Activated CD4-positive, CD25-positive, alpha-beta regulatory T cell (primary cell): ENCODE measurements at places on chromosomes 7 and 10.

GRCh38 chr10:53808677-53809372, 992.2 kb downstream of the PCDH15 start:
- no peak for DNase-seq

- no peak for DNase-seq
These were observed 237.8 kb downstream of the KIAA1217 start for GRCh38 chr10:24446739-24447138.

- DNase-seq: no peak
These were observed 82.1 kb upstream of the IGFBP3 start for GRCh38 chr7:46003161-46003560.

DNA sequence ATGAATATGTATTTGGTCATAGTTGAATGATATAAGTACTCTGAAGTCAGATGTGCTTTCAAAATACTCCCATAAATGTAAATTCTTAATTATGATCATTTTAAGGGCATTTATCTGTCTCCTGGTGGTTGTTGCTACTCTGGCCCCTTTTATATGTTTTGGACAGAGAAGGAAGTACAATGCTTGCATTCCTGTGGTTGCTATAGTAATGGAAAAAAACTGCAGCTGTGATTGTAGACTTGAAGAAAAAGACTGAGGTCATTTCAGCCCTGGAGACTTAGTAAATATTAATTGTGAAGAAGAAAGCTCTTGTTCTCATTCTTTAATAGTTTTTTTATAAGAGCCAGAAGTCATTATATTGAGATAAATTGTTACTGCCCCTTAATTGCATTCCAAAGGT, 70.2 kb upstream of the FERD3L start:
- no peak for DNase-seq

DNA sequence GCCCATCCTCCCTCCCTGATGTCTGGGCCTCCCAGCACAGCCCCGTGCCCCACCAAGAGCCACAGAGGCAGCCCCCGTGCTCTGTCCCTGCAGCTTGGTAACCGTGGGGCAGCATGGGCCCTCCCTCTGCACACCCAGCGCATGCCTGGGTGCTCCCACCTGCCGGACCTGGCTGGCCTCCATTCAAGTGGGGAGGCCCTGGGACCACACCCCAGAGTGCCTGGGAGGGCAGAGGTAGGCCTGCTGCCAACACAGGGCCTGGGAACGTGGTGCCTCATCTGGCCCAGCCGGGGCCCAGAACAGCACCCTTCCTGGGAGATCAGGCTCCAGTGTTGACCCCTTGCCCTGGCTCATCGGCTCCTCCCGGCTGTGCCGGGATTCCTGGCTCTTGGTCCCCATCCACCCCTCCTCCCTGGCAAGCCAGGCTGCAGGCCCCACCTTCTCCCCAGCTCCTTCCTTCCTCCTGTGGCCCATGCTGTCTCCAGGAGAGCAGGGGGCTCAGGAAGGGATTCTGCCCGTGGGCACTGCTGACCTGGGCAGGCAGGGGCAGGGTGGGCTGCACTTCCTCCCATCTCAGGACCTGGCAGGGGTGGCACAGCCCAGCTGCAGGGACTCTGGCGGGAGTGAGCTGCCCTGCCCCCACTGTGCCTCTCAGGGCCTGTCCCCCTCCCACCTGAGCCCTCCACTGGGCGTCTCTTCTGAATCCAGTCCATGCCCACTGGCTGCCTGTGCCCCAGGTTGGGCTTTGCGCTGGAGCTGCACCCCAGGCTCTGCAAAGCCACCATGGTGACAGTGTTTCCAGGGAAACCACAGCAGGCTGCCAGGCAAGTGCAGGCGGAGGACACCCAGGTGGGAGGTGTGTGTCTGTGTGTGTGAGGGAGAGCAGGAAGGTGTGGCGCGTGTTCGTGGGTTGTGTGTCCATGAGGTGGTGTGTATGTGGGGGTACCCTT, 32.6 kb downstream of the PWWP2B start:
- no peak for DNase-seq

- no peak for DNase-seq
These were observed 113.6 kb upstream of the ZMIZ1 start for GRCh38 chr10:78955206-78955605.

DNA sequence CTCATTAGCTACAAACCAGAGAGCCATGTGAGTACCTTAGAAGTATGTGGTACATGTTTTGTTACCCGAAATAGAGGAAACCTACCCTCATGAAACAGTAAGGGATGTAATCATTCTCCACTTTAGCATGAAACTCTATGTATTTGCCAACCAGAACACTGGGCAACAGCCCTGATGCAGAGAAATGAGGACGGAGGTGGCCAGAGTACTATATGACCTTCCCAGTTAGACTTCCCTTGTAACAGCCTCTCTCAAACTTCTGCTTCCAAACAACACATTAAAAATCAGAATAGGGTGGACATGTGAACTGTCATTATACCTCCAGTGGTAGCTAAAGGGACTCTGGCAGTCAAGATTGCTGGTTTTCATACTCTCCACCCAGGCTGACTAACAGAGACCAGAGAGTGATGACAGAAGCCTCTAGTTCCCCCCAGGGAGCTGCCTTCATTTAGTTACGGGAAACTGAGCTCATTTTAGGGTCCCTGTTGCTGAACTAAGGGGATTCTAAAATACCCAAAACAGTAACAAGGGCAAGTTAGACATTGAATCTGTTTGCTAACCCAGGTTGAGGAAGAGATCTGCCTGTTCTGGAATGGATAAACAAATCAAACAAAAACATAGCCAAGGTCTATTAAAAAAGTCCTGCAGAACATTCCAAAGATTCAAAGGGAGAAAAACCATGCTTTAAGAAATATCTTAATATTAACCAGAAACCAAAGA, 83.1 kb downstream of the VPS41 start:
- DNase-seq: no peak

GRCh38 chr7:10225275-10225674, 748.4 kb upstream of the PHF14 start:
- no peak for DNase-seq

DNA sequence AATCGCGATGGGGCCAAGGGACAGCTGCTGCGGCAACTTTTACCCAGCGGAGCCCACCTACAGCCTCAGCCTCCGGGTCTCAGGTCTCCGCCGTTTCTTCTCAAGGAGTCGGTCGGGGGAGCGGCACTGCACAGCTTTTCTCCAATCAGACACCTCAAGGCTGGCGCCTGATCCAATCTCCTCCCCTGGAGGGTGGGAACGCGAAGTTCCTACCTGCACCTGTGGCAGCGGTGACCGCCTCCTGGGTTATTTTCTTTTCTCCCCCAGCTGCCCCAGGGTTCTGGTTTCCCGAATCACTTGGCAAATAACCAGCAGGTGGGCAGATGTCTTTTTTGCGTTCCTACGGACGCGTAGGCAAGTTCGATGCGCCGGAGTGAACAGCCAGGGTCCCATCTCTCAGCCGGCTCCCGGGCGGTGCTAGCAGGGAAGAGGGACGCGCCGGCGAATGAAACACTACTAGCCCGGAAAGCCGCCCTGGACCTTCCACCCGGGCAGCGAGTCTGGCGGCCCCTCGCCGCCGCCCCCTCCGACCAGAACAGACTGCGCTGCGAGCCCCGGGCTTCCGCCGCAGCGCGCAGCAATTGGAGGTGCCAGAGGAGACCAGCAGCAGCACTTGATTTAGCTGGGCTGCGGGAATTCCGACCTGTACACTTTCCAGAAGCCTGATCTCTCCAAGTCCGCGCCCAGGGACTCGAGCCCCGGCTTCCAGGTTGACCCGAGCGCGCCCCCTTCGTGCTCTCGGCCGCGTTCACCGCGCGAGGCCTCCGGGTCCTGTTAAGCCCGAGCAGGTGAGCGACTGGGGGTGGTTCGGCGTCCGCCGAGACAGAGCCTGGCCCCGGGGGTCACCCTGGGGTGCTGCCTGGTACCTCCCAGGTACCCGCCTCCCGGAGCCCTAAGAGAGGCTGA, at the start of gene PRR15:
PRR15 (plus strand) TSS at position 246 of the 906 bp plus-strand sequence. CDS start 2,495 bp downstream, outside the sequence.
- no peak for DNase-seq

- no peak for DNase-seq
These were observed 79.6 kb downstream of the LARP4B start for GRCh38 chr10:851901-852300.

DNA sequence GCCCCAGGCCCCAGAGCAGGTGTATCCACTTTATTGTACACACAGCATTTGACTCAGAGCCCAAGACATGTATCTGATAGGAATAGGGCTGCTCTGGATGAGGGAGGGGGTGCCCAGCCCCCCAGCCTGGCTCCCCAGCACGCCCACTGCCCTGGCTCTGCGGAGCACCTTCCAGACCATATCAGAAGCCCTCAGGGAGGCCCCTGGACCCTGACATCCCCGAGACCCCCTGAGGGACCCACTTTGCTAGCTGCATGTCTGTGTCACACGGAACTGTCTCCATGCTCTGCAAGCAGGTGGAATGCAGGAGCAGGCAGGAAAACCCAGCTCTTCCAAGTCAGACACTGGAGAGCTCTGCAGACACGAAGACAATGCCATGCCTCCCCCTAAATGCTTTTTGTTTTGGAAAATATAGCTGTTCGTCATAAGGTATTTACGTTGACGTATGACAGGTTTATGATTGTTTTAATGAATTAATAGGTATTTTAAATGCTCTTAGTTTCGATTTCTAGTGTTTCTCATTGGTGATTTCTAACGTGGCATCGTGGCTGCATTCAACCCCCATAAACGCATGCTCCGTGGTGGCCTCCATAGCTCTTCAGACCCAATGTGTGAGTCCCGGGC, 92.8 kb upstream of the INSIG1 start:
- no peak for DNase-seq

DNA sequence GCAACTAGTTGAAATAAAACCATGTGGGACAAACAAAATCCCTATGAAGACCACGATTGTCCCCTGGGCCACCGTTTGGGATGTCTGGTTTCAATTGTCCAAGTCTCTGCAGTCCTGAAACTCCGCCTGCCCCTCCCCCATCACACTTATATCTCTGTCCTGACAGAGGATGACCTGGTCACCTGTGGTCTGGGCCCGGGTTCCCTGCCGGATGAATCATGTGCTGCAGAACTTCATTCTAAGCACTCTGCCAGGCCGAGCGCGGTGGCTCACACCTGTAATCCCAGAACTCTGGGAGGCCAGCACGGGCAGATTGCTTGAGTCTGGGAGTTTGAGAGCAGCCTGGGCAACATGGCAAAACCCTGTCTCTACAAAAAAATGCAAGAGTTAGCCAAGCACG, 91.1 kb downstream of the COL13A1 start:
- DNase-seq: no peak

DNA sequence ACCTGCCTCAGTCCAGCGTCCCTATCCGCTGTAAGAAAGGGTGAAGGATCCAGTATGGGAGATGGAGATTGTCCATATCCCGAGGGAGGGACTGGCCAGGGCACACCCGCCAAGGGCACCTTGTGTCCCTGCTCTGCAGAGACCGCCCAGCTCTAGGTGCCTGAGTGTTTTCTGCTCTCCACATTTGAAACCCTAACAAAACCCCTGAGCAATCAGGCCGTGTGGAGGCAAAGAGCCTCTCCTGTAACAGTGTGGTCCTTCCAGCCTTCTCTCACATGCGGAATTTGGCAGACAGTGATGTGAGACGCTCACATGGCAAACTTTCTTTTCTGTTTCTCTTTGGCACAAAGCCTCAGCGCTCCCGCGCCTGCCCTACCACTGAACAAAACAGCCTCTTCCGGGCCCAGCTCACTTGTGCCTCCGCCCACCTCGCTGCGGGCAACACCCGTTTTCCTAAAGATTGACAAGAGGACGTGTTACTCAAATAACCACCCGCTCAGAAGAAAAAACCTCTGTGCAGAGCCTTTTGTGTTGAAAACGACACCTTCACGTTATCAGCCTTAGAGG, 514.8 kb downstream of the DNAJB6 start:
- peak; percentile 56 for DNase-seq

DNA sequence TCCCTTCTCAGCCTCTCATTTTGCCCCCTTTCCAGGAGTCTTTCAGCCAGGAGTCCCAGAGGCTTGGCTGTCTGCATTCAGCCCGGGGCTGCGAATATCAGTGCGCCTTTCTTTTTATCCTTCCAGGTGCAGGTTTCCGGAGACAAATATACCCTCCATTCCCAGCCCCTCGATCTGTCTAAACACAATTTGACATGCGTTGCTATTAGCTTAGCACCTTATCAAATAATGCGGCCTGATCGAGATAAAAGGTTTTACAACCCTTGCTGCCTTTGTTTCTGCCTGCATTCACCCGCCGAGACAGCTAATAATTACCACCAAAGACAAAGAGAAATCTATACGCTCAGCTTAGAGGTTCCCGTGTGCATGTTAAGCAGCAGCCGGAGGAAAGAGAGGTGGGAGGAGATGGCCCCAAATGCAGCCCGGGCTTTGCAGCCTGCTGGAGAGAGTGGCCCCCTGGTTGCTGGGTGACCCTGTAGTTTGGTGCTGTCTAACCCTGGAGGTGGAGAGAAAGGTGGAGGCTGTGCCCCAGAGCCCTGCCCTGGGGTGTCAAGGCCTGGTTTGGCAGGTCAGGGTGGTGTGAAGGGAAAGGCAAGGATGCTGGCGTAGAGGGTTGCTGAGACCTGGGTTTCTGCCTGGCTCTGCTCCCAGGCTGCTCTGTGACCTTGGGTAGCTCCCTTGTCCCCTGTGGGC, 185.3 kb downstream of the RPS24 start:
- DNase-seq: no peak

- no peak for DNase-seq
These were observed 49.1 kb upstream of the CDC14C start for GRCh38 chr7:48875045-48875916.

DNA sequence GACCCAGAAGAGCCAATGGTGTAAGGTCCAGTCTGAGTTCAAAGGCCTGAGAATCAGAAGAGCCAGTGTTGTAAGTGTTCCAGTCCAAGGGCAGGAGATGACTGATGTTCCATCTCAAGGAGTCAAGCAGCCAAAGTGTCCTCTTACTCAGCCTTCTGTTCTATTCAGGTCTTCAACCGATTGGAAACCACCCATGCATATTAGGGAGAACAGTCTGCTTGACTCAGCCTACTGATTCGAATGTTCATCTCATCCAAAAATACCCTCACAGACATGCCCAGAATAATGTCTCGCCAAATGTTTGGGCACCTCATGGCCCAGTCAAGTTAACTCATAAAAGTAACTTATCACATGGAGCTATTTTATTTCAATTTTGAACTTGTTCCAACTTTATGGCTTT, 2.9 kb upstream of the WDFY4 start:
- no peak for DNase-seq

GRCh38 chr7:7136466-7137381, 45.6 kb upstream of the C1GALT1 start:
- DNase-seq: no peak

GRCh38 chr10:77482072-77482471, 155.5 kb downstream of the KCNMA1 start:
- DNase-seq: no peak

- no peak for DNase-seq
These were observed 147.1 kb upstream of the GHITM start for GRCh38 chr10:83991986-83992753.
